ENCODE measurements at places on chromosomes 3 and 15.

GRCh38 chr3:9976721-9977709 is 9.6 kb downstream of the EMC3 start:
- DNase-seq: peak; percentile 25

DNA sequence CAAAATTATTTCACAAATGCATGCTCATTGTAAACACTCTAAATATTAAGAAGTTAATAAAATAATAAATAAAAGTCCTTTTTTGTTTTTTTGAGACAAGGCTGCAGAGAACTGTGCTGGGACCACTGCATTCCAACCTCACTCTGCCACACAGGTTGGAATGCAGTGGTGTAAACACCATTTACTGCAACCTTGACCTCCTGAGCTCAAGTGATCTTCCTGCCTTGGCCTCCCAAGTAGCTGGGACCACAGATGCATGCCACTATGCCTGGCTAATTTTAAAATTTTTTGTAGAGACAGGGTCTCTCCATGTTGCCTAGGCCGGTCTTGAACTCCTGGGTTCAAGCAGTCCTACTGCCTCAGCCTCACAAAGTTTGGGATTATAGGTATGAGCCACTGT is 578.4 kb downstream of the ZIC1 start:
- DNase-seq: no peak

- DNase-seq: no peak
These were observed 194.7 kb downstream of the LPP start for GRCh38 chr3:188348435-188349244.

GRCh38 chr15:77584201-77584600 is 48.5 kb downstream of the LINGO1 start:
- DNase-seq: no peak

DNA sequence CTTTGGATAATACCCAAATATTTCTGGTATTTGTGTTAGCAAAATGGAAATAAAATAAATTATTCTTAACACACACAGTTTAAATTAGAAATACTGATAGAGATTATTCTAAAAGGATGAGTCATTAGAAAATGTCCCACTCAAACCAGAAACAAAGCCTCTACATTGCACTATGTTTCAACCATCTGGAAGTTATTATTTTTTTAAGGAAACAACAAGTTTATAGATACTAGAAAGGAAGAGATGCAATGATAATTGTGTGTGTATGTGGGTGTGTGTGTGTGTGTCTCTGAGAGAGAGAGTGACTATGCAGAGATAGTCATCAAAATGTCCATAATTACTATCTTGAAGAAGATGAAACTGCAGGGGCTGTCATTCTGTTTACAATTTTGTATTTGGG is 1340.5 kb downstream of the ROBO1 start:
- no peak for DNase-seq

DNA sequence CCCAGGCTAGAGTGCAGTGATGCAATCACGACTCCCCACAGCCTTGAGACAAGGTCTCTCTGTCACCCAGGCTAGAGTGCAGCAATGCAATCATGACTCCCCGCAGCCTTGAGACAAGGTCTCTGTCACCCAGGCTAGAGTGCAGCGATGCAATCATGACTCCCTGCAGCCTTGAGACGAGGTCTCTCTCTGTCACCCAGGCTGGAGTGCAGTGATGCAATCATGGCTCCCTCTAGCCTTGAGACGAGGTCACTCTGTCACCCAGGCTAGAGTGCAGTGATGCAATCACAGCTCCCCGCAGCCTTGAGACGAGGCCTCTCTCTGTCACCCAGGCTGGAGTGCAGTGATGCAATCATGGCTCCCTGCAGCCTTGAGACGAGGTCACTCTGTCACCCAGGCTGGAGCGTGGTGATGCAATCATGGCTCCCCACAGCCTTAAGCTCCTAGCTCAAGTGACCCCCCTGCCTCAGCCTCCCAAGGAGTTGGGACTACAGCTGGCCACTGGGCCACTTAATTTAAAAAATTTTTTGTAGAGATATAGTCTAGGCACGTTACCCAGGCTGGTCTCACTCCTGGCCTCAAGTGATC is 26.1 kb downstream of the TFRC start:
- DNase-seq: no peak

GRCh38 chr3:16109929-16110328 is 64.6 kb upstream of the GALNT15 start:
- DNase-seq: no peak

- DNase-seq: no peak
These were observed 358.7 kb downstream of the SQOR start for GRCh38 chr15:45993508-45993907.

DNA sequence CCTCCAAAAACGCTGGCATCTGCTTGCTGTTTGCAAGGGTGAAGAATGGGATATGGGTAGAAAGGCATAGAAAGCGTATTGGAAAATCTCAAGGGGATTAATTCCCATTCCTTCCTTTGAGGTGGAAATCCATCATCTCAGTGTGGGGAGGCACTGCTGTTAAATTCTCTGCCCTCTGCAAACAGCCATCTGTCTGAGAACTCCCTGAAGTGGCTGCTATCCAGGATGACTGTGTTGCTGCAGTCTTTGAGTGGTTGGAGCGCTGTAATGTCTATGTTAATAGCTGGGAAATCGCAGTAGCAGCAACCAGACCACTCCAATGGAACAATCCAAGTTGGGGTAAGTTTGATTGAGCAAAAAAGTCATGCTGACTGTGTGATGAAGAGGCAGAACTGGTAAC is 625.9 kb downstream of the NLGN1 start:
- no peak for DNase-seq

DNA sequence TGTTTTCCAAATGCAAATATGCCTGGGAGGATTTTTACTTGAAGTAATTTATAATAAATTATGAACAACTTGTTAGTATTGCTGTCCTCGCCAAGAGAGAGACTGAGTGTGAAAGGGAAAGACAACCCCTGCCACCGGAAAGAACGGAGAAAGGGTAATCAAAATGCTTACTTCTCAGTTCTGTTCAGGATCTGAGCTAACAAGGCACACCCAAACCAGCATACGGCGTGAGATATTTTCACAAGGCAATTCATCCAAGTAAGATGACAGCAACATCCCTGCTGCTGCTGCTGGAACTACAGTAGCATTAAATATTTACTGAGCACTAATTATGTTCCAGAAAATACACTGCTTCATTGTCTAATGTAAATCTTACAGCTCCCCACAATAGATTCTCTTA is 96.1 kb downstream of the KBTBD8 start:
- DNase-seq: no peak

DNA sequence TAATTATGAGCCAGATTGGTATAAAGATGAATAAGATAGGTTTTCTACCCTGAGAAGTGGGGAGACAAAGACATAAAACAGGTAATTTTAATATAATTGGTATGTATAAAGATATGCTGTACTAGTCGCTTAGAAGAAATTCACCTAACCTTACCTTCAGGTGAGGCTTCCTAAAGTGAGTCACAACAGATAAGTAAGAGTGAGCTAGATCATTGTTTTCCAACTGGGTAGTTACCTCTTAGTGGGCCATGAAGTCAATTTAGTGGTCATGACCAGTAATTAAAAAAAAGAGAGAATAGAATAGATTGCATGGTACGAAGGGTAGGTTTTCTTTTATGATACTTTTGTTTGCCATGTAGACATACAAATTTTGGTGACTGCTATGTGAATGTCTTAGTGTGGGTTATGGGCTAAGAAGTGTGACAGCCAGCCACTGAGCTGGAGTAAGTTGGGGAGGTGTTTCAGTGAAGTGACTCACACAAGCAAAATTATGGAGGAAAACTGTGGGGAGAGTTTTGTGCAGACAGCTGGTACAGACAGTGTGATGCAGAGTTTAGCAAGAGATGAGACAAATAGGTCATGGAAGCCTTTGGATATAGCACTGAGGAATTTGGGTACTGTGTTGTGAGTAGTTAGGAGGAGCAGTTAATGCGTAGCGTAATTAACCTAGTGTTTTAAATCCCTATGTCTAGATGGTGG is 8.2 kb downstream of the TRNT1 start:
- no peak for DNase-seq

DNA sequence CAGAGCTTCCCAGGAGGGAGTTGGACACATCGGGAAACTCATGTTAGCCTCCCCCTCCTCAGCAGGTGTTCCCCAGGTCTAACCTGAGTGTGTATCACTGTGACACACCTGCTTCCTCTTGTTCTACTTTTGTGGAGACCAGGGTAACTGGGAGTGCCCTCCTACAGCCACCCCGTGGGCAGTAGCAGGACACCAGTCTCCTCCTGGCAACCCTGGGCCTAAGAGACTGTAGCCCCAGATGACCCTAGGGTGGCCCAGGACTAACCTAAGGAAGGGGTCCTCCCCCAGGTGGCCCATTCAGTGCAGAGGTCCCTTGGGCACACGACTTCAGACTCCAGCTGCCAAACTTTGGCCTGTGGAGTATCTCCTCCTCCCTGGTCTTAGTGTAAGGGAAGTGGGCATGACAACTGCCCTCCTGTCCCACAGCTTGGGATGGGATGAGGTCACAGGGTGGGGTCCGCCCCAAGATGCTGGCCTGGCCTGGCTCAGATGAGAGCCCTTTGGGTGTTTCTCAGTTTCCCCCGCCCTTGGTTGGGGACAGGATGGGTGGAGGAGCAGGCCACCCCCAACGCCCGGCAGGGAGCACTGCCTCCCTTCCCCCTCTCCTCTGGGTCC is 4.8 kb downstream of the CSK start:
- no peak for DNase-seq

- no peak for DNase-seq
These were observed 590 bp downstream of the POLG start for GRCh38 chr15:89333959-89334509.

GRCh38 chr3:43448098-43448497 is 161.8 kb downstream of the SNRK start:
- no peak for DNase-seq

DNA sequence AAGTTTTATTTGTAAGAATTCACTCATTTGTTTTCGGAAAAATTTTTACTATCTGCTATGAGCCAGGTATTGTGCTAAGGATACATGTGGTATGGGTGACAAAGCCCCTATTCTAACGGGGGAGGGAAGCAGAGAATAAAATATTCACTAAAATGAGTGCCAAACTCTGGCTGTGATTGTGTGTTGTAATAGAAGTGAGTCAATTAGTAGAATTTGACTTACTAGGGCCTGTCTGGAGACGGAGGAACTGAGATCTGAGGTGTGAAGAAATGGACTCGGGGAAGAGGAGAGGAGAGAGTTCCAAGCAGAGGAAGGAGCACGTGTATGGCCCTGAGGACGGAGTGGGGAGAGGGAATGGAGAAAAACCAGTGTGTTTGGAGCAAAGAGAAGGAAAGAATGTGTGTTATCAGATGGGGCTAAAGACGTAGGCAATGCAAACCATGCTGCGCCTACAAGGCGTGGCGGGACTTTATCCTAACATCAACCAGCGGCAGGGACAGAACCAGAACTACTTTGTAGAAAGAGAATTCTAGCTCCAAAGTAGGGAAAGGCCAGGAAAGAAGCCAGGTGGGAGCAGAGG is 89.1 kb downstream of the OSBPL10 start:
- DNase-seq: no peak

DNA sequence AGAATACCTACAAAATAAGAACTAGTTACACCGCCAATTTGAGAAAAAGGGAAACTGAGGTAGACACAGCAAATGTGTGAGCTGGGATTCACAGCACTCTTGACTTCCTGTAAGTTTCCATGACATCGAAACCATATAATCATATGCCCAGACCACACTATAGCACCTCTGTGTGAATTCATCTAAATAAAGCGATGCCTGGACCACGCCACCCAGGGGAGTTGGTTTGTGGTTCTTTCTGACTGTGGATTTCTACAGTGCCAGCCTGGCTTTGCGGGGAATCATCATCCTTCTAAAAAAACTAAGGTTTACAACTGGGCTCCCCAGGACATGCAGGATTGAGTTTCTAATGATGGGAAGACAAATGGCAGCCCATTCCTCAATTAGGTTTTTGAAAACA is 23.5 kb upstream of the CA12 start:
- no peak for DNase-seq

- no peak for DNase-seq
These were observed 2.2 kb upstream of the FBLN2 start for GRCh38 chr3:13546667-13547171.

DNA sequence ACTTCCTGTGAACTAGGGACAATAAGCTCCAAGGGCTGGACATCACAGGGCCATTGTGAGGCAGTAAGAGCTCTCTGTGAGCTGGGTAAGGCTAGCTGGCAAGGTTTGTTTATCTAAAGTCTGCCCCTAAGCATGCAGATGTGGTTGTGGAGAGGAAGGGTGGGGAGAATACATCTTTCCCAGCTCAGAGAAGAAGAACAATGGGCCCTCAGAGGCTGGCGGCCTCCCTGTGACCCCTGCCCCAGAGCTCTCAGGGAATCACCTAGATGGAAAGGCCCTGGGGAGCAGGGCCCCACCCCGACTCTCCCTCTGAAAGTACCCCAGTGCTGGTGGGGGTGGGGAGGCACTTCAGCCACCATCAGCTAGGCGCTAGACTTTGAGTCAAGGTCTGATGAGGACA is 4.3 kb upstream of the AP3B2 start:
- DNase-seq: no peak

GRCh38 chr3:172260381-172260780 is 187.9 kb downstream of the GHSR start:
- DNase-seq: no peak

DNA sequence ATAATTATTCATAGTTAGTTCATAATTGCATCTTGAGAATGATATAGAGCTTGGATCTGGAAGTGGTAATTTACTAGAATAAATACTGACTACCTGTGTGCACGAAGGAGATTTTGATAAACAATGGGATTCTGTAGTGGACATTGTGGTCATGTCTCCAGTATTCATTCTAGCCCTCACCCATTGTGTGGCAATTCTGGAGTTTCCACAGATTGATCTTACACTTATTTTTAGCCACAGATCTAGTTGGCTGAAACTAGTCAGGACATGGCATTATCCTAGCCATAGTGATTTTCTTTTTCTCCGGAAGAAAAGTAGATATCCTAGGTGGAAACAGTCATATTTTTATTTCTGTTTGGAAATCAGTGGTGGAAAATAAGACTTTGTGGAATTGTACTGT is 833.1 kb downstream of the NAALADL2 start:
- DNase-seq: no peak

DNA sequence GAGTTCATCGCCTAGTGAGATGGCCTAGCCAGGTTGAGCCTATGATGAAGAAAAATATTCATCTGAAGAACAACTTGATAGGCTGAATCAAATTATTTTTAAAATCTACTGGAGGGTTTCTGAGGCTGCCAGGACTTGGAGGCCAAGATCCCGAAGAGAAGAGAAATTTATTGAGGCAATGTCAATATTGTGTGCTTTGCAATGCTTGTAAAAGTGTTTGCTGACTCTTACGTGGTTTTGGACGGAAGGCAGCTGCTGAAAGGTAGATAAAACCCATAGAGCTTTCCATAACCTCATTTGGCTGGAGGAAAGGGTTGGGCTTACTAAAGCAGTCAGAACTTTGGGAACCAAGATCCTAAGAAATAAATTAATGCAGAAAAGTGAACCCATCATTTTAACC is 361.0 kb upstream of the IL12A start:
- DNase-seq: no peak

DNA sequence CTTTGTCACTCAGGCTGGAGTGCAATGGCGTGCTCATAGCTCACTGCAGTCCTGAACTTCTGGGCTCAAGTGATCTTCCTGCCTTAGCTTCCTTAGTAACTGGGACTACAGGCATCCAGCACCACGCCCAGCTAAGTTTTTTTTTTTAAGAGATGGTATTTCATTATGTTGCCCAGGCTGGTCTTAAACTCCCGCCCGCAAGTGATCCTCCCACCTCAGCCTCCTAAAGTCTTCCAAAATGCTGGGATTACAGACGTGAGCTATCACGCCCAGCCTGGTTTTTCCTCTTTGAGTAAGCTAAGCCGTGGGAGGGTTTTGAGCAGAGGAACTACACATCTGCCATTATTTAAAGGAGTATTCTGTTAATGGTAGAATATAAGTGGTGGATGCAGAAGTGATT is 7.4 kb upstream of the LRRFIP2 start:
- DNase-seq: no peak

- DNase-seq: no peak
These were observed 322.6 kb upstream of the KCNH8 start for GRCh38 chr3:18825665-18826064.

Data from stimulated activated CD4-positive, alpha-beta T cell treated with anti-CD3 and anti-CD28 coated beads, Interleukin-4, amount 100 ng/mL, for 24 hours (primary cell).